Memory B cell (primary cell): ENCODE measurements at places on chromosomes 1 and 21.
A peak's percentile ranks its signal among the peaks of the same experiment; 100 is the strongest.

DNA sequence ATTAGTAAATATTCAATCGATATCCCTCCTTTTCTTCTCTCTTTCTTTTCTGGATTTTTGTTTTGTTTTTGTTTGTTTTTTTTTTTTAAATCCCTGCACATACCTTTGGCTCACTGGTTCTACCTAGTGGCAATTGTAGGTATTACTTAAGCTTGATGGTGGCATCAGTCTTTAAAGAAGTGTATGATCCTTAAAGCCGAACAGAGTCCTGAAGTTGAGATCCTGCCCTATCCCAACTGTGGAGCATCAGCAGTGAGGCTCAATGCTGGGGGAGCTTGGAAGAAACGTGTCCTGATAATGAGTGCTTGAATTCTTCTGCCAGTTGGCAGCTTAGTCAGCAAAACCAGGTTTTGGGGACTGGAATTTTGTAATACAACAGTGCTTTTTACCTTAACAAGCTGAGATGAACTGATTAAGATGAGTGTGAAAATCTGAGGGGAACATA lies 60.8 kb downstream of the FASLG start:
- no peak for DNase-seq

- DNase-seq, result no peak
Observed at GRCh38 chr1:6544831-6545230, 9.5 kb downstream of the NOL9 start.

DNA sequence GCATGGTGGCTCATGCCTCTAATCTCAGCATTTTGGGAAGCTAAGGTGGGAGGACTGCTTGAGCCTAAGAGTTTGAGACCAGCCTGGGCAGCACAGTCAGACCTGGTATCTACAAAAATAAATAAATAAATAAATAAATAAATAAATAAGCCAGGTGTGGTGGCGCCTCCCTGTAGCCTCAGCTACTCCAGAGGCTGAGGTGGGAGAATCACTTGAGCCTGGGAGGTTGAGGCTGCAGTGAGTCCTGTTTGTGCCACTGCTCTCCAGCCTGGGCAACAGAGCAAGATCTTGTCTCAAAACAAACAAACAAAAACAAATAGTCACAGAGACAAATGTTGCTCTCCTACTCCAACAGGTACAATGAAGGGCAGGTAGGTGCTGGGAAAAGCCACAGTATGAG lies 242.4 kb upstream of the POU3F1 start:
- no peak for DNase-seq

DNA sequence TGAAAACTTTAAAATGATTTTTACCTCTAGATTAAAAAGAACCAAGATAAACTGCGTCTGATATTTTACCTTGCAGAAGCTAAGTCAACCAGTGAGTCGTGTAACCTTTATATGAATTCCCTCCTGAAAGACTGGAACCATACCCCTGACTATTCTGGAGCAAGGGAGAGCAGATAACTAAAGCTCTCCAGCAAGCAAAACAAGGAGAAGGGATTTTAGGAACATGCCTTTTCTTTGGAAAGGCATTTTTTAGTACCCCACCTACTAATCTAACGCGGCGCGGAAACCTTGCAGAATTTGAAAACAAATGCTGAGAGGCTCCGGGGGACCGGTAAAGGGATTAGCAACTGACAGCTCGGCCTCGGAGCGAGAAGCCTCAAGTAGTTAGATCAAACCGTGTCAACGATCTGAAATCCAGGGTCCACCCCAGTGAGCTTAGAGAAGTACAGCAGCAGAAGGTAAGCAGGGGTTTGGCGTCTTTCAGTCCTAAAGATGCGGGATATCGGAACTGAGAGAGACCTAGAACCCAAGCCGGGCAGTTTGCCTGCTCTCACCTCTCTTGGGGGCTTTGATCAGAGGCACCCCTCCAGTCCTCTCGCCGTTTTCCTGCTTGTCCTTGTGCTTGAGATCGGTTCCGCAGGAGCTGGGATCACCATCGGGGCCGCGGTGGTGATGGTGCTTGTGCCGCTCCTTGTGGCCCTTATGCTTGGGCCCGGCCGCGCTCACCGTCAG lies 954 bp downstream of the RSBN1 start:
- DNase-seq, result no peak

DNA sequence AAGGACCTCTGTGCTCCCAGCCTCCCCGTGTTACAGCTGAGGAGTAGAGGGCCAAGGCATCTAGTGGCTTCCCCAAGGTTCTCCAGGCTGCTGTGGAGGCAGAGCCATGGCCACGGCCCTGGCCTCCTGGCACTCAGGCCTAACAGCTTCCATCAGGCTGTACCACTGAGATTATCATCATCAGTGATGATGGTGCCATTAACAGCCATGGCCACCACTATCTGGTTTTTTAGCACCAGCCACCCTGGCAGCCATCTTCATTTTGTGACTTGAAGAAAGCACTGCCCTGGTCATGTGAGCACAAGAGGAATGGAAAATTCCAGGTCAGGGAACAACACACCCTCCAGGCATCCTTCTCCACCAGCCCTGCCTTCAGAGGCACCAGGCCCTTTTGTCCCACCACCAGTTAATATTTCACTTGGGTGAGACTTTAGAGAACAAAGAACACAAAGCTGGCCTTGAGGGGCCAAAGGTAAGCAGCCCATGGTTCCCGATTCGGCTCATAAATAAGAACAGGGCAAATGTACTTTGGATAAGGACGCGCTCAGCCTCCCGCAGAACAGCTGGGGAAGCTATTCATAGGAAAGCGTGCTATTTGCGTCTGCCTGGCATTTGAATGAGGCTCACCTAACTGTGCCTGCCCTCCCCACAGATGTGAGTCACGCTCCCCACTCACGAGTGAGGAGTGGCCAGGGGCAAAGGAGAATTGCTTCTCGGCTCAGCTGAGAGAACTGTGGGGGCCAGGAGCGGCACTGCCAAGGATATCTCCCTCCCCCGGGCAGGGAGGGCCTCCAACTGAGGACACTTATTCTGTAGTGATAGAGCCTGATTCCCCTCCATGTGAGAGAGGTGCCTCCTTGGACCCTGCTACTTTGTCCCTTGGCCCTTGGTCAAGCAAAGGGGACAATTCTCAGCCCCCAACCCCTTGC lies 95.6 kb downstream of the CD58 start:
- DNase-seq, result no peak

- no peak for DNase-seq
Observed at GRCh38 chr1:40697436-40697835, 5.9 kb downstream of the NFYC start.

GRCh38 chr1:3411806-3412205 lies 42.7 kb upstream of the ARHGEF16 start:
- DNase-seq, result no peak

DNA sequence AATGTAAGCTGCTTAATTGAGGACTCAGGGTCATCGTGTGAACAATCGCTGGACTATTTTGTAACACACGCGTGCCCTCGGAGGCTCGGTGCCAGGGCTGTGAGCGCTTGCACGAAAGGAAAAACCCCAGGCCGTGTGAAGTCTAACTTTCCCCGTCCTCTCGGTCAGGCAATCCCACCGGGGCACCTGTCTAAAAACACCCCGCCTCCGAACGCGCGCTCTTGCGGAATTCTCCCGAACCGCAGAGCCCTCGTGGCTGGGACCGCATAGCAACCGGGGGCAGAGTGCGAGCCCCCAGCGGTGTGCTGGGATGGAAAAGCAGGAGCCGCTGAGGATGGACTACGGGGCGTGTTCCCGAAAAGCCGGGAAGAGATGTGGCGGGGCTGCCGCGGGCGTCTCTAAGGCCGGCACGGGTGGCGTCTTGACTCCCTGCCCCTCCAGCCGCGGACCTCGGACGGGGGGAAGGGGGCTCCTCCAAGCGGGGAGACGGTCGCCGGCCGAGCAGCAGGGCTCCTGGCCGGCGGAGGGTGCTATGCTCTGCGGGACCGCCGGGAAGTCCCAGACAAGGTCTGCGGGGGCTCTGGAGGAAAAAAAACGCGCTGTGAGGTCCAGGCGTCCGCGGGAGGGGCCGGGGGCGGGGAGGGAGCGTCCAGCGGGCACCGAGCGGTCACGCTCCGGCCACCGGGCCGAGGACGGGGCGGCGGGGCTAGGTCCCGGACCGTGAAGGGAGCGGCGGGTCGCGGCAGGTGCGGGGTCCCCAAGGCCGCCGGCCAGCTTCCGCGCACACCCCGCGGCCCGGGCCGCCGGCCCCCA lies 936 bp downstream of the ZBTB21 start:
- peak; percentile 40 for DNase-seq
